ENCODE measurements at places on chromosomes 7 and 10.

- DNase-seq, result peak; percentile 24
Measured at GRCh38 chr10:35643151-35644049, 1.3 kb upstream of the FZD8 start.

DNA sequence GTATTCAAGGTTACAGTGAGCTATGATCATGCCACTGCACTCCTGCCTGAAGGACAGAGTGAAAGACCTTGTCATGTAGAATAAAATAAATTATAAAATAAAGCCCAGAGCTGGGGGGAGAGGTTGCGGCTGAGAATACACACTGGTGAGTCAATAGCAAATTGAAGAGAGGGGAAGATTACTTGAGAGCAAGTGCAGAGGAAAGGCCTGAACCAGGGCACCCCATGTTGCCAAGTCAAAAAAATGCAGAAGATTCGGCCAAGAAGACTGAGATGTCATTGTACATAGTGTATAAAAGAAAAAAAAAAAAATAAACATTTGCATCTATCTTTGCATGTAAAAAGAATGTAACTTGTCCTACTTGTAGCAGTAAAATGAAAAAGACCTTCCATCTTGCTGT lies 32.5 kb downstream of the RHEB start:
- no peak for DNase-seq

GRCh38 chr7:156397249-156397648 lies 243.3 kb upstream of the RNF32 start:
- no peak for DNase-seq

- no peak for DNase-seq
Measured at GRCh38 chr7:44386139-44386913, 60.9 kb upstream of the CAMK2B start.

- no peak for DNase-seq
Measured at GRCh38 chr10:34333513-34333912, 481.6 kb downstream of the PARD3 start.

- DNase-seq, result no peak
Measured at GRCh38 chr10:100725869-100726426, 19.4 kb upstream of the PAX2 start.

GRCh38 chr10:84095811-84096497 lies 43.4 kb upstream of the GHITM start:
- no peak for DNase-seq

DNA sequence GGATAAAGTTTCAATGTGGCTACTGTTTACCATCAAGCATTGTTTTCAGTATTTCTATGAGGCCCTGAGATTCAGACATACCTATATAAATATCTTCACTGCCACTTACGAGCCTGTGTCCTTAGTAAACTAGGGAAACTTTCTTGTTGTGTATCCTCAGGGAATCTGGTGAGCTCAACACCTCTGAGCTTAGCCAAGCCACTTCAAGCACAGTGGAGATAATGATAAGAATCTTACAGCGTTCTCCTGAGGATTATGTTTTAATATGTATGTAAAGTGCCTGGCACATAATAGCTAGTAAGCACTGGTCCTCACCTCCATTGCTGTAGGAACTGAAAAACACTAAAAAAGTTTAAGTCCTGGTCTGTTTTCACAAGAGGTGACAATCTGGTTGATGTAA lies 268.3 kb downstream of the SKIDA1 start:
- no peak for DNase-seq

GRCh38 chr7:98984126-98984525 lies 105.8 kb downstream of the TRRAP start:
- no peak for DNase-seq

- no peak for DNase-seq
Measured at GRCh38 chr7:122412441-122412840, 107.9 kb upstream of the FEZF1 start.

DNA sequence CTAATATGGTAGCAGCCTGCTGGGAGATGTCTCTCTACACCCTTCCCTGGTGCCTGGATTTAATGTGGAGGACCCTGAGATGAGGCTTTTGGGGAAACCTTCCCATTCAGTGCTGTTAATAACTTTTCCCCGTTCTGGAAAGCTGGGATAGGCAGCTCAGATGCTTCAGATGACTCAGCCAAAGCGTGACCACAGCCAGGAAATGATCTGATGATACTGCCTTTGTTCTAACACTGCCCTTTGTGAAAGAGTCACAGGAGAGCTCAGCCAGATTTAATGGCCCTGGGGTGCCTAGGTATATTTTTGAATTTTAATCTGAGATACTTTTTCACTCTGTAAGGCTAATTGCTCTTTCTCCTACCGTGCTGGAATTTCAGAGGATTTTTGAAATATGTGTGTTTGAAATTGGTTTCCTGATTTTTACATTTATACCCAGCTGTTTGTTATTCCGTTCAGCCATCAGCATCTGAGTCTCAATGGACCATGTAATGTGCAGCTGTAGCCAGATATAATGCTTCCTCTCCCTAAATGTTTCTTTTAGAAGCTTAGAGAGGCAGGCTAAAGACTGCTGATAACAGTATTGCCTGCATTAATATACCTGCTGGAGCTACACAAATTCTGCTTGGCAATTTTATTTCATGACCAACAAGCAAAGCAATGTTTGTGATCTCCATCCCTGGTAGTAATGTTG lies 17.8 kb downstream of the CELF2 start:
- DNase-seq, result no peak

DNA sequence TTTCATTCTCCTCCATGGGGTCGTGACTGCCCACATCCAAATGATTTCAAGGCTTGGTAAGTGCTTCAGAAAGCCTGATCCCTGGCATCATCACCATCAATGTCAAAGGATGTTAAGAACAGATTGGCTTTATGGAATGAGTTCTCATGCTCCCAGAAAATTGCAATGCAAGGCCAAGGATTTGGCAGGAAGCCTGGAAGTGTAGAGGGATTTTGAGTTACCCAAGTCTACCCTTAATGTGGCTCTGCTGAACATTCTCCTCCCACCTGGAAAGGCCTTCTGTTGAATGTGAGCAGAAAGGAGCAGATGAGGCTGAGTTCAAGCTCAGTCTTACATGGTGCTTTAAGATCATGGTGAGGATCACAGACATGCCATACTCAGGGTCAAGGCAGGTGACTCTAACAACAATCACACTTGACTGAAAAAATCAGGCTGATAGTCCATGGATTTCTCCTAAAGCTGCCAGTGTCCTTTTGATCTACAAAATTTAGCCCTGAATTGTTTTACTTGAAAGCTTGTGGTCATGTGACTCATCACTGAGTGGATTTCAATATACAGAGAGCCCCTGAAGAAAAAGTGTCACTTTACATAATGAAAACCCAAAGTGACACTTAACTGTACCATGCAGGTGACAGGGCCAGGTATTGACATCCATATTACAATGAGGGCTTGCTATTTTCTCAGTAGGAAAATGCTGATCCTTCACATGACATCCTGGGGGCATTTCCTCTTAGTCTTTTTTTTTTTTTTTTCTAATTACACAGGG lies 111.1 kb upstream of the PDLIM1 start:
- DNase-seq, result no peak

- peak; percentile 49 for DNase-seq
Measured at GRCh38 chr10:98391065-98391464, 23.9 kb downstream of the PYROXD2 start.

DNA sequence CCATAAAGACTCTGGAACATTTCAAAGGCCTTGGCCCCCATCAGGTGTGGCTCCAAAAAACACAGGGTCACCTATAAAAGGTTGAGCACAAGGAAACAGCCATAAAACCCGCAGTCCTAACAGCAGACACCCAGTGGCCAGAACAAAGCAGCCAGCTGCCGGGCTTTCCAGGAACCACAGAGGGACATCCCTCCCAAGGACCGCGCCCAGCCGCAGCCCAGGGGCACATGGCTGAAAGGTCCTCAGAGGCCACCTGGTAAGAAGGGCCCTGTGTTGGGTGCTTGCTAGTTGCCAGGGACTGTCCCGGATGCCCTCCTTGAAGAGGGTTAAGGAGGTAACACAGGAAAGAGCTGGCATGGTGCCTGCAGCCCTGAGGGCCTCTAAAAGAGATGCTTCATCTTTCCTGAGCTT lies 32.7 kb downstream of the KCNMA1 start:
- no peak for DNase-seq

DNA sequence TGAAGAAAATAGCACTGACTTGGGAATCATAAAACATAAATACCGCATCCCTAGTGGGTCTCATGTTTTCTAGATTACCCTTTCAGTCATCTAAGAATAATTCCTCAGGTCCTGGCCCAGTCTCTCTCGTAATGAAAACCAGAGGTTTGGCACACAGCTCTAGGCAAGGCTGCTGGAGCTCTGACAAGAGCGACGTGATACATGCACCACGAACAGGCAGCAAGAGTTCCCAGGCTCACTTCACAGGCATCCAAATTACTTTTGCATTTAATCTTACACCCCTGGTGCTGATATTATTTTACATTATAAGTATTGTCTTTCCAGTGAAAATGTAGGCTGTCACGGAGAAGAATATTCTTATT lies 105.2 kb downstream of the THSD7A start:
- no peak for DNase-seq

DNA sequence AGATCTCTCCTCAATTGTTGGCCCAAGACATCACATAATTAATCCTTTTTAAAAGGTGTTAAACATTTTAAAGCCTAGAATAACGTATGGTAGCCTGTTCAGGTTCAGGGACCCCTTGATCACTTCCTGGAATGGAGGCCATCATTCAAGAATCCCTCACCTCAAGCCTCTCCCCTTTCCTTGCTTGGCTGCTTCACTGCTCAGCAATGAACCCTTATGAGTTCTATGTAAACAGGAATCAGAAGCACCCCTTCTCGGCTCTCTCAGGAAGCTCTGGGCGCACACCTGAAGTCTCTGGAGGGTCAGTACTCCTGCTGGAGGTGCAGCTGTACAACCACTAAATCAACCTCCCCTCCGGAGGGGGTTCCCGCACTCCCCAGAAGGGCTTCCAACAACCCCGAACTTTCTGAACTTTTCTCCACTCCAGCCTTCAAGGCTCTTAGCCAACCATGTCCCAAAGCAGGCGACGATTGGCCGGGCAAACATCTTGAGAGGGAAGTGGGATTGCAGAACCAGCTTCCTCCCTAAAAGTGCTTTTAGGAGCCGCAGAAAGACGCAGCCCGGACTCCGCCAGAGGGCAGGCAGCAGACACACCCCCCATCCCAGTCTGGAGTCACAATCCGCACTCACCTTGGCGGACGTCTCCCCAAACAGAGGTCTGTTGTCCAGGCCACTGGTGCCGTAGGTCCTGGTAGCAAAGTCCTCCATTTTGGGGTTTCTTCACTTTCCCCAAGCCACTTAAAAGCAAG lies 562 bp downstream of the TMEM243 start:
- peak; percentile 71 for DNase-seq

- peak; percentile 2 for DNase-seq
Measured at GRCh38 chr7:84389242-84389641, 194.7 kb upstream of the SEMA3A start.

GRCh38 chr10:88110822-88111221 lies 247.4 kb downstream of the PTEN start:
- DNase-seq, result no peak

DNA sequence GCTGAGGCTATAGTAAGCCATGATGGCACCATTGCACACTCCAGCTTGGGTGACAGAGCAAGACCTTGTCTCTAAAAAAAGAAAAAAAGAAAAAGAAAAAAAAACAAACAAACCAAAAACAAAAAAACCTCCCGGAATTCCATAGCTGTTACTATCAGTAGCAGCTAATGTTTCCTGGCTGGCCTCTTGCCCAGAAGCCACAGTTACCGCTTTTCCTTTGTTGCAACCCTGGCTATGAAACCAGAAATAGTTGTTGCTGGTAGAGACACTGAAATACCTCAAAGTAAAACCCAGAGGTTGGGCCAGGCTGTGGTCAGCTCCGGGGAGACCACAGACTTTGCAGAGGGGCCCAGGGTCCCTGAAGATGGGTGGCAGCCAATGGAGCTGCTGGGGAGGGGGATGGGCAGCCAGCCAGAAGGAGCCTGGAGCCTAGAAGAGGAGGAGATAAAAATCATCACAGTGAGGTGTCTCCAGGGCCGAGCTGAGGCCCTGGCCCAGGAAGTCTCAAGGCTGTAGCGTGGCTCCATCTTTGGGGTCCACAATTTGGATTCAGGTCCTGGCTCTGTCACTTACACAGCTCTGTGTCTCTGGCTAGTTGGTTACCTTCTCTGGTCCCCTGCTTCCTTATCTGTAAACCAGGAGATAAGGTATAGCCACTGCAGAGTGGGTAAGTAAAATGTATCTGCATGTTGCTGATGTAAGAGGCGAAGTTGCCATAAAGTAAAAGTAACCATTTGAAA lies 3.4 kb upstream of the CHST12 start:
- DNase-seq, result peak; percentile 46

DNA sequence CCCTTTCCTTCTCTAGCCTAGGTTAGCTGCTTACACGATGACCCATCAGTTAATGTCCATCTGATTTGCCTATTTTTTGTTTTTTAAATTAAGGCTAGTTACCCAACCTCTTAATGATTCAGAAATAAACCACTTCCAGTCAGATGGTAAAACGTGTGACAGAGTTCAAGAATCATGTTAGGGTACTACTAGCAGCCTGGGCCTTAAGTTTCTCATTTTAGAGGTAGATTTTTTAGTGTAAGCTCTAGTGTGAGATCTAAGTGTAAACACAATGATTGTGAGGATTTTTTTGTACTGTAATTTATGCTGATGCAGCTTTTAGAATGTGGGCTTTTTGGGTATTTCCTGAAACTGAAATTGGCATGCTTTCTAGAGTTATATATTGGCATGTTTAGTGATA lies 130.0 kb downstream of the CDK14 start:
- DNase-seq, result no peak

- no peak for DNase-seq
Measured at GRCh38 chr7:74106846-74107245, 23.2 kb downstream of the LIMK1 start.

DNA sequence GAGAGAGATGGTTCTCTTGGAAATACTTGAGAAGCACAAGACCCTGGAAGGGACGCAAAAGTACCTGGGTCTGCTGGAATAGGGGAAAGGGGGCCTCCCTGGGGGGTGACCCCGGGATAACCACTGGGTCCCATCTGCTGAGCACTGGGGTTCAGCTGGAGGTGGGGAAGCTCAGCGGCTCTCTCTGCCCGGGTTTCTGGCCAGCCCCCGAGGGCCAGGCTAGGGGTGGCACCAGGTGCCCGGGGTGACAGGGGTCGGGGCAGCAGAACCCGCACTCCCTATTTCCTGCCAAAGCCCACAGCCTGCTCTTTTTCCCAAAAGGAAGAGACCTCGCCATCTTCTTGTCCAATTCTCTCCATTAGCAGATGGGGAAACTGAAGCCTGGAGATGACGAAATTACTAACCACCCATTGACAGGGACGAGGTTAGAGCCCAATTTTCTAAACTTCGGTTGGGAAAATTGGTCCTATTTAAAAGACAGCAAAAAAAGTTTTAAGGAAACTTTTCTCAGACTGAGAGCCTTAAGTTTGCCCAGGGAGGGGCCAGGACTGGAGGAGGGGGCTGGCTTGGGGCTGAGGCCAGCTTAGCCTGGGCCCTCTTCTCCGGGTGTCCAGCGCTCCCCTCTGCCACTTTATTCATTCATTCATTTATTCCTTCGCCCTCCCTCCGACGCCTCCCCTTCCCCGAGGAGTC lies 17.8 kb upstream of the GATA3 start:
- DNase-seq, result no peak

Measured in Kasumi-1 (cell line).